ENCODE measurements at places on chromosomes 12 and 14.

- DNase-seq: no peak
Observed at GRCh38 chr12:128920468-128920867, 67.2 kb downstream of the GLT1D1 start.

DNA sequence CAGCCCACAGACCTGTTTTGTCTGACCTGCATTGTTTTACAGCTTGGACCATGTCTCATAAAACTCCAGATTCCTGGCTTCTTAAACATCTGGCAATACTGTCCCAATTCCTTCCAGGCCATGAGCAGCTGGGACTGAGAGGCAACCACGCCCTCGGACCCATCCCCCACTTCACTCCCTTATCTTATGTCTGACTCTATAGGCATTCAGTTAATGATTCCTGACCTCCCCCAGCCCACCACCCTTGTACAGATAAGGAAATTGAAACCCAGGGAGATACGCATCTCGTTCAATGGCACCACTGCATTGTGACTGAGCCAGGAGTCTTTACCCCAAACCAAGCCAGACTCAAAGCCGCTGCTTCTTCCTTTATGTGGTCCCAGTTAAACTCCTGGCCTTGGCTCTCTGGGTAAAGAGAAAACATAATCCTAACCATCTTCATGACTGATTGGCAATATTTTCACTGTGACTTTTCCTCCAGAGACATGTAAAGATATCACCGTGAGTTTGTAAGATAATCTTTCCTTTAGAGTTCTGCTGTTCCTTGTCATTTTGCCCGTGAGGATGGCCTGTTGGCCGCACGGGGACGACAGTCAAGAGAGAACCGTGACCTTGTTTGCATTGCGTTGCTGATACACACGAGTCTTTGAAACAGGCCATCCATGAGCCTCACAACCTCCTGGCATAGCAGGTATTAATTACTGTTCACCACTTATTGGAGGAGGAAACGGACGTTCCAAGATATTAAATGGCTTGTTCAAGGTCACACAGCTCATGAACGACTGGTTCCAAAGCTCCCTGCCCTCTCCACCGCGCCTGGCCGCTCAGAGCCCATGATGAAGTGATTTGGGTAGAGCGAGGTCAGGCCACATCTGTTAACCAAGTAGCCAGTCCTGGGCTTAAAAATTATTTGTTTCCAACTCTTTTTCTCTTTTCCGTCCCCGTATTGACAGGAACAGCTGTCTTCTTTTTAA, 39.4 kb downstream of the MAP1LC3B2 start:
- DNase-seq: no peak

DNA sequence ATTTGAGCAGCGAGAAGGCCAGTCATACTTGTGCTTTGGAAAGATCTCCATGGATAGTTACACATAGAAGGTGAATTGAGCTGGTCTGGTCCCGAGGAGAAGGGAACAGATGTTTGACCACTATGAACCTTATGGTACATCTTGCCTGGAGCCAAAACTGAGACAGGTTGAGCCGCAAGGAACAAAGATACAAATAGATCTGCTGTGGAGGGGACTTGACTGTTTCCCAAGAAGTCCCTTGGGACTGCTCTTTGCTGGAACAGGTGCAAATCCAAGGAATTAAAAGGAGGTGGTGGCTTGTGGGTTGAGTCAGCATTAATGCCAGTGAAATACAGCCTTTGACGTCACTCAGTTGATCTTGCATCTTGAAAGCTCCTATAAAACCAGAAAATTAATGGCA, 68.8 kb upstream of the PRIMA1 start:
- DNase-seq: no peak

GRCh38 chr12:6285063-6285477, 25.4 kb upstream of the PLEKHG6 start:
- DNase-seq: peak; percentile 55

DNA sequence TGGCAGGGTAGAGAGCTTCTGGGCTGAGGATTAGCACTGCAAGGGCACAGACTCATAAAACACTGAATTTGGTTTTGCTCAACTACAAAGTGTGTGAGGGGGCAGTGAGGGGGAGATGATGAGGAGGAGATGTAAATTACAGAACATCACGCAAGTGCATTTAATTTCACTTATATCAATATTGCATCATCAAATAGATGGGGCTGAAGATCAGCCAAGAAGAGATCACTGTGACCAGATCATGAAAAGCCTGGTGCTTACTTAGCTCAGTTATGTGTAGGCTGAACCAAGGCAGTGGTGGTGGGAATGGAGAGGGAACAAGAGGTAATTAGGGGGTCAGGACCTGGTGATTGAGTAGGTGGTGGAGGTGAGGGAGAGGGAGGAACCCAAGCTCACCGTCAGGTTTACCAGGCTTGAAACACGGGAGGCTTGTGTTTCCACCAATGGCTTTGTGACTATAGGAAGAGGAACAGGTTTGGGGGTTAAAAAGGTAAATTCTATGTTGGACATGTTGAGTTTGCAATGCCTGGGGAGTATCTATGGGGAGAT, 11.3 kb downstream of the FOS start:
- DNase-seq: no peak

GRCh38 chr12:31033681-31034080, 40.0 kb upstream of the DDX11 start:
- DNase-seq: no peak

DNA sequence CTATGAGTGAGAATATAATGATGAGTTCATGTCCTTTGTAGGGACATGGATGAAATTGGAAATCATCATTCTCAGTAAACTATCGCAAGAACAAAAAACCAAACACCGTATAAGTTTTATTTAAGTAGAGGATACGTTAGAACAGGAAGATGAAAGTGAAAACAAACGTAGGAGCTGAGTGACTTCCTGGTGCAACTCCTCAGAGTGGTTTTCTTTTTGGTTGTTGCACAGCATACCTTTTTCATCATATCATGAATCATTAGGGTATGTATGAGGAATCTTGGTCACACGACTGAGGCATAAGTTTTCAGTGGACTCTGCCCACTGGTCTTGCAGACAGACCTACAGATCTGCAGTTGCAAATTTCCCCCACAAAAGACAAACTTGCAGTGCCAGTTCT, 199.0 kb downstream of the LRFN5 start:
- DNase-seq: no peak

DNA sequence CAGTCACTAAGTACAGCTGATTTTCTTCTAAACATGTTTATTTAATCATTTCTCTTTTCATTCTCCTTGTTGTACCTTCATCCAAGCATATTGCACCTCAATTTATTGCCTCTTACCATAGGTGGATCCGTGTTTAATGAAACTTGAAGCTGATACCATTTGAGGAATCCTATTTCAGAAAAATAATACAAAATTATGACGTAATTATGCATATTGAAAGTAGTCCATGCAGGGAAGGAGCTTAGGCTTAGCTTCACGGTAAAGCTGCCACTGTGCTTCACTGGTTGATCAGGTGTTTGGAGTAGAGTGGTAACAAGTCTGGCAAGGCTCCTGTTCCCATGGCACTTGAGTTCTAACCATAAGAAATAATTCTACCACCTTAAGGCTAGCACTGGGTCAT, 61.0 kb upstream of the CLEC14A start:
- no peak for DNase-seq

- DNase-seq: no peak
Observed at GRCh38 chr12:29158115-29158763, 9.2 kb downstream of the FAR2 start.

DNA sequence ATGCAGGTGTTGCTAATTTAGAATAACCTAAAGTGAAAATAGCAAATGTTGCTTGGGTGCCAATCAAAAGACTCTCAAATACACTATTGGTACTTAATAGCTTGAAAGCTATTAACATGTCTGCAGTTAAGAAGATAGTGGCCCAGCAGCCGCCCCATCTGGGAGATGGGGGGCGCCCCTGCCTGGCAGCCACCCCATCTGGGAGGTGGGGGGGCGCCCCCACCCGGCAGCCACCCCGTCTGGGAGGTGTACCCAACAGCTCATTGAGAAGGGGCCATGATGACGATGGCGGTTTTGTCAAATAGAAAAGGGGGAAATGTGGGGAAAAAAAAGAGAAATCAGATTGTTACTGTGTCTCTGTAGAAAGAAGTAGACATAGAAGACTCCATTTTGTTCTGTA, 923.1 kb upstream of the MDGA2 start:
- DNase-seq: no peak

- DNase-seq: no peak
Observed at GRCh38 chr12:40752011-40752410, 59.8 kb downstream of the CNTN1 start.

GRCh38 chr14:93040982-93041381, 74.7 kb downstream of the ITPK1 start:
- no peak for DNase-seq

- no peak for DNase-seq
Observed at GRCh38 chr12:30420561-30420960, 275.1 kb downstream of the IPO8 start.

DNA sequence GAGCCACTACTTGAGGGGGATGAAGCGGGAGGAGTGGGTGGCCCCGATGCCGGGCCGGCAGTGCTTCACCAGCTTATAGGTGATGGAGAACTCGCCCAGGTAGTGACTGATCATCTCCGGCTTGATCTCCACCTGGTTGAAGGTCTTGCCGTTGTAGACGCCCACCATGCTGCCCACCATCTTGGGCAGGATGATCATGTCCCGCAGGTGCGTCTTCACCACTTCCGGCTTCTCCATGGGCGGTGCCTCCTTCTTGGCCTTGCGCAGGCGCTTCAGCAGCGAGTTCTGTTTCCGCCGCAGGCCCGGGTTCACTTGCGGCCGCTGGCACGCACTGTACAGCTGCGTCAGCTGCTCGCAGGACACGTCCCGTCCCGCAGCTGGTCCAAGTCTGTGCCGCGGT, 3.4 kb downstream of the TIGAR start:
- no peak for DNase-seq

- DNase-seq: no peak
Observed at GRCh38 chr14:53958628-53959027, 2.0 kb upstream of the BMP4 start.

GRCh38 chr14:28813810-28814209, 47.2 kb downstream of the FOXG1 start:
- DNase-seq: no peak

DNA sequence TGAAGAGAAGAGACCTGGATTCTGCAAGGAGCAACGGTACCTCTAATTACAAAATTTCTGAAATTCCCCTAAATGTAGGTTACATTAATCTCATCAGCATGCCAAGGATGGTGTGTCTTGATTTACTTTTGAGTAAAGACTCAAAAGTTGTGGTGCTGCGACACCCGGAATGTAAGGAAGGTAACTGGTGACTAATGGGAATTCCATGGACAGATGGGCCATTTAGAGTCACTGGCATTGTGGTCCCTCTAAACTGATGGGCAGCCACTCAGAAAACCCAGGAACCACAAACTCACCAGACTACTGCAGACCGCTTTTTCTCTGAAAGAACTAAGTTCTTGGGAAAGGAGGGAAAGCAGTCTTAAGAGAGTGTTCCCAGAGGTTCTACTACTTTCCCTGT, 32.8 kb downstream of the GRIN2B start:
- no peak for DNase-seq

- no peak for DNase-seq
Observed at GRCh38 chr12:4819654-4820053, 90.1 kb upstream of the KCNA1 start.

GRCh38 chr12:30988646-30989286, 62.2 kb downstream of the TSPAN11 start:
- peak; percentile 11 for DNase-seq

- DNase-seq: no peak
Observed at GRCh38 chr12:9132008-9132535, 16.4 kb upstream of the A2M start.

DNA sequence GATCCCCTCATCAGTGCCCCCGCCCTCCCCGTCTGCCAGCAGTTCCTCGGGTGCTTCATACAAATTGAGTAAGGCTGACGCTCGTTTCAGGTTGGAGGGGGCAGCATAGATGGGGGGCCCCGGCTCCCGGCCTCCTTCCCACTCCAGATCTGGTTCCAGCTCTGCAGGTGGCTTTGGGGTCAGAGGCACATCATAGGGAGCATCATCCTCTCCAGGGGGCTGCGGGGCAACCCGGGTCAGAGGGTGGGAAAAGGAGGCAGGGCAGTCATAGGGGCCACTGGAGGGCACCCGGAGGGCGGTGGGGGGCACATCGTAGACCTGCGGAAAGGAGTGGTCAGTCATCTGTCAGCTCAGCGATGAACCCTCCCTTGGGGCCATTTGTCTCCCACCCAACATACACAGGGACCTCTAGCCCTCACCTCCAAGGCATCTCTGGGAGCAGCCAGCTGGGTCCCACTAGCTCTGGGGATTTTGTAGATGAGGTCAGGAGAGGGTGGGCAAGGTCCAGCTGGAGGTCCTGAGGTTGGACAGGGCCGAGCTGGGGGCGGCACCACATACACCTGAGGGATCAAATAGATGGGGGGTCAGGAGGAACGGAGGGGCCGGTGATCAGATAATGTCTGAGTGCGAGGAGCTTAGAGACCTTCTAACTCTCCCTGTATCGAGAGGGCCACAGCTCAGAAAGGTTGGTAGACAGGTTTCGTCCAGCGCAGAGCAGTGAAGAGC, 5.1 kb downstream of the EFS start:
- DNase-seq: no peak

DNA sequence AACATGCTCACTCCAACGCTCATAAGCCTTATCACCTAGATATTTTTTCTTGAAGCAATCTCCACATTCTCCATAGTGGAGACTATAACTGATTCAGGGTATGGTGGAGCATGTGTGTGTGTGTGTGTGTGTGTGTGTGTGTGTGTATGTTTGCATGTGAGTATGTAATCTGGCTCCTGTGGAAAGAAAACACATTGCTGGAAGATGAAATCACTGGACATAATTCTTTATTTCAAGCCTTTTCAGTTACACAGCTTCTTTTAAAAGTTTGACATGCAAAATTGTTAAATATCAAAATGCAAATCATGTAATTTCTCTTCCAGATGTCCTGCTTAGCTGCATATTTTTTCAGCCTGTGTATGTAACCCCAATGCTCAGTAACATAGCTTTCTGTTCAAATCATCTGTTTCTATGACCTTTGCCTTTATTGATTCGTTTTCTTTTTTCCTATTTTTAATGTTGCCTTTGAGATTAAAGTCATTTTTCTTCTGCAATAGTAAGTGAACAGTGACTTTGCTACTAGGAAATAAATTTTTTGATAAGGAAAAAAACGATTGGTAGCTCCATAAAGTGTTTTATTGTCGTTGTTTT, 80.5 kb upstream of the BTG1 start:
- no peak for DNase-seq

DNA sequence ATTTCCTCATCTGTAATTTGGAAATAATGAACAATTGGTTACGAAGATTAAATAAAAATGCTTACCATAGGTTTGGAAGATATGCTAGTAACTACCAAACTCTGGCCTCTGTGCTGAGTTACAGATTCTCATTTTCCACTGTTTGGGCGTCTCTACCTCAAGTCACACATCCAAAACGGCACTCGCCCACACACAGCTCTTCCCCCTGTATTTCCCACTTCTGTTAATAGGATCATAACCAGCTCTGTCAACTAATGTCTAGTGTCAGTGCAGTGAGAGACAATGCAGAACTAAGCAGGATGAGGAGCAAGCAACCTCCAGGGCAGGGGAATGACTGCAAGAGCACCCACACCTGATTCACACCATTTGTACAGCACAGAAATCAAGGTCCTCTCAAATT, 10.9 kb upstream of the SYCP3 start:
- DNase-seq: no peak
